GM04504 (cell line): ENCODE measurements at places on chromosomes 6 and 20.

GRCh38 chr20:33183312-33183711 lies 15.4 kb downstream of the BPIFA2 start:
- DNase-seq, result no peak

GRCh38 chr6:109877028-109878004 lies 100.8 kb upstream of the GPR6 start:
- no peak for DNase-seq

DNA sequence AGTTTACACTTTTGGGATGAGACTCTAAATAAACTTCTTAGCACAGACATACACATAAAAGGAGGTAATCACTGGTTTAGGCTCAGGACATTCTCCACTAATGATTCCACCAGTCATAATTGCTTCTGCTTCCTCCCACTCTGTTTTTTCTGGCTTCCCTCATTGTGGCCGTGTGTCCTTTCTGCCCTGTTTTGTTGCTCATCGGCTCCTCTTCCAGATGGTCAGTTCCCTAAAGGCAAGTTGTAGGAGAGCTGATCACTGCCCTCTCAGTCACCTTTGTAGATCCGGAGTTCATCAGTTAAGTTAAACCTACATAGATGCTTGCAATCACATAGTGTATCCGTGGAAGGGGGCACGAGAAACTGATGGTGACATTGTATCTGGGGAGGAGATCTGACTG lies 200.5 kb upstream of the ARG1 start:
- peak; percentile 21 for DNase-seq

- no peak for DNase-seq
Observed at GRCh38 chr20:64231621-64232550, 23.7 kb upstream of the PCMTD2 start.
